ENCODE measurements at places on chromosomes 3 and 15.

GRCh38 chr3:38047896-38048295, 8.9 kb downstream of the DLEC1 start:
- no peak for DNase-seq

GRCh38 chr3:120496278-120497002, 45.6 kb upstream of the FSTL1 start:
- DNase-seq: no peak

- no peak for DNase-seq
Measured at GRCh38 chr3:63338351-63338750, 60.2 kb downstream of the SYNPR start.

DNA sequence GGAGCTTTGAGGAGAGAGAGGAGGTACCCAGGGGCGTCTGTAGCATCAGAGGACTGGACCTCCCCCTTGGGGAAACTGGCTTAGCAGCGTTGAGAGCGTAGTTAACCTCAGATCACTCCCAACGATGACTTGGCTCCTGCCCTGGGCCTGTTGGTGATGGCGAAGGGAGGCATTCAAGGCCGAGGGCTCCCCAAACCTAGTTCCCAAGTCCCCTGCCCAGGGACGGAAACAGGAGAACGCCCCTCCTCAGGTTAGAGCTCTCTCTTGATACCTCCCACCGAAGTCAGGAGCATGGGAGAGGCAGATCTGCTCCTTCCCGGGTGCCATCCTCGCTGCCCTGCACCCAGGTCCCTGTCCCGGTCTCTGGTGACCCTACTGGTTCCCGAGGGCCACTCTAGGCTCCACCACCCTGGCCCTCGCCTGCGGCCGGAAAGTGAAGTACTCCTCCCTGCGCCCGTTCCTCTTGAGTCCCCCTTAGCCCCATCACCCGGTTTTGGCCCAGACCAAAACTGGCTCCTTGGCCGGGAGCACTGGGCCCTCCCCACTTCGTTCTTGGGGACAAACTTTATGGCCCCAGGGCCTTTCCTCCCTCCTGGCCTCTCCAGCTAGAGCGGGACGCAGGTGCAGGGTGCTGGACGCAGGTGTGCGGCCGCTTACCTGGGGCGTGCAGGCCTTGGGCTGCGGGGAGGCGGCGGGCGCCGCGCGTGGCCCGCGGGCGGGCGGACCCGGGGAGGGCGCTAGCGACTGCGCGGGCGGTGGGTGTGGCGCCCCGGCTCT, 2.6 kb upstream of the SKOR1 start:
- DNase-seq: no peak

DNA sequence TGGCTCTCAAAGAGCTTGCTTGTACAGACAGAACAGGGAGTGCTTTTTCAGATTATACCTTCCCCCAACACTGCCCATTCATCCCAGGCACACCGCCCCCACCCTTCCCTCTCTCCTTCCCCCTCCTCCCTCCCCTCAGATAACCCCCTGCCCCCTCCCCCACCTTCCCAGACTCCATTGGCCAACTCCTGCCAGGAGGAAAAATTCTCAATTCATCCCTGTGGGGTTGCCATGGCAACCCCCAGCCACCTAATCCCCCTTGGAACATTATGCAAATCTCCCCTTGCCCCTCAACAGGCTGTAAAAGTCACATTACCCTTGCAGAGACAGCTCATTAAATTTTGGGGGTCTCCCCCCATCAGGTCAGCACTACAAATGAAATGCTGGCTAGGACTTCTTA, 14.3 kb downstream of the TLE3 start:
- no peak for DNase-seq

GRCh38 chr3:54138937-54139547, 16.7 kb downstream of the CACNA2D3 start:
- DNase-seq: no peak

GRCh38 chr3:41162541-41162940, 36.8 kb upstream of the CTNNB1 start:
- DNase-seq: no peak

- no peak for DNase-seq
Measured at GRCh38 chr3:19888428-19889152, 45.4 kb downstream of the EFHB start.

- DNase-seq: no peak
Measured at GRCh38 chr3:22729212-22729611, 473.9 kb upstream of the UBE2E2 start.

DNA sequence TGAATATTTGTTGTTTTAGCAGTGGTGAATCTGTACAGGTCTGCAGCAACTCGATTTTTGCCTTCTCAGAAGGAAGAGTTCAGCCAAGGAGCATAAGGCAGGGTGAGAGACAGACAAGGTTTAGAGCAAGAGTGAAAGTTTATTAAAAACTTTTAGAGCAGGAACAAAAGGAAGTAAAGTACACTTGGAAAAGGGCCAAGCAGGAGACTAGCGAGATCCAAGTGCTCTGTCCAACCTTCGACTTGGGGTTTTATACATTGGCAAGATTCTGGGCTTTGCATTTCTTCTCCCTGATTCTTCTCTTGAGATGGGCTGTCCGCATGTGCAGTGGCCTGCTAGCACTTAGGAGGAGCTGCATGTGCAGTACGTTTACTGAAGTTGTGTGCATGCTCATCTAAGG, 46.7 kb upstream of the AADACL2 start:
- no peak for DNase-seq

- DNase-seq: no peak
Measured at GRCh38 chr15:70437089-70437488, 326.3 kb downstream of the UACA start.

- DNase-seq: no peak
Measured at GRCh38 chr3:129673012-129673411, 66.5 kb upstream of the PLXND1 start.

DNA sequence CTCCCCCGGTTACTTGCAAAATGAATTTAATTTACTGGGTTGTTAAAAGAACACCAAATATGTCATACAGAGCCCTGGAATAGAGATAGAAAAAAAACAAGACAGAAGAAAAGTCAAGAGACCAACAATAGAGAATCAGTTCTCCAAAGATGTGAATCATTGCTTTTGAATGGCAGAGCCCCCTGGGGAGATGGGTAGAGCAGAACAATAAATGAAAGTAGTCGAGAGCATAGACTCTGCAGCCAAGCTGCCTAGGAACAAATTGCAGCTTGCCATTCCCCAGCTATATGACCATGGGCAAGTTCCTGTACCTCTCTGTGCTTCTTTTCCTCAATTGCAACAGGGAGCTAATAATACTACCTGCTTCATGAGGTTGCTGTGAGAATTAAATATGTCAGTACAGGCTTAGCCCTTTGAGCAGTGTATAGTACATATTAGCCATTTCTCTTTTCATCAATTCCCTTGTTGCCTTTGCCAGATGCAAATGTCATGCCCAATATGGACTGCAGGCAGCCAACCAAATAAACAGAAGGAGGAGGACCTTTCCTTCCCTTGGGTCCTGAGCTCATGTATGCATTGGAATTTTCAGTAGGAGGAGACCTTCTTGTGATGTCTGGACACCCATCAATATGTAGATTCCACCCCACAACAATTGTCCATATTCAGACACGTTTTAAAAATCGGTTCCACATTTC, 25.0 kb upstream of the BFSP2 start:
- DNase-seq: no peak

- DNase-seq: no peak
Measured at GRCh38 chr3:87173776-87174175, 53.3 kb upstream of the CHMP2B start.

- no peak for DNase-seq
Measured at GRCh38 chr3:159941038-159942000, 47.3 kb upstream of the IL12A start.

Measured in natural killer cell treated with Interleukin-12 subunit alpha and Interleukin-12 subunit beta and Interleukin-15 and Interleukin-18, amount 100 ng/mL, for 72 hours (primary cell).